ENCODE measurements at places on chromosomes 5 and 9. TPM values are rescaled to one million over a fixed set of nuclear protein-coding genes. Genes with fewer than 3 reads are reported as not detected.

- no peak for DNase-seq
These were observed 115.0 kb upstream of the ELAVL2 start for GRCh38 chr9:23941051-23941450.

Gene CTNND2
- 7.4 TPM for polyA plus RNA-seq

- no peak for DNase-seq
These were observed 19.2 kb upstream of the ERBIN start for GRCh38 chr5:65907135-65907534.

Gene GALNT12
- polyA plus RNA-seq, result 21.2 TPM

Gene PCDH1
- polyA plus RNA-seq, result 120 TPM

DNA sequence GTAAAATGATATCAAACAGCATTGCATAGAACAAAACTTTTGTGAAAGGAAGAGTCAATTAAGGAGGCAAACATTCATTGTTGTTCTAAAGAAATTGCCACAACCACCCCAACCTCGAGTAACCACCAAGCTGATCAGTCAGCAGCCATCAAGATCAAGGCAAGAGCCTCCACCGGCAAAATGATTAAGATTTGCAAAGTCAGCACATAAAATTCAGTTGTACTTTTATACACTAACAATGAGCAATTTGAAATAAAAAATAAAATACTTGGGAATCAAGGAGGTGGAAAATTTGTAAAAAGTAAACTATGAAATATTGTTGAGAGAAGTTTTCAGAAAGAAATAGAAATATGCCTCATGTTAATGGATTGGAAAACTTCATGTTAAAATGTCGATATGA, 1118.5 kb downstream of the PTPRD start:
- no peak for DNase-seq

DNA sequence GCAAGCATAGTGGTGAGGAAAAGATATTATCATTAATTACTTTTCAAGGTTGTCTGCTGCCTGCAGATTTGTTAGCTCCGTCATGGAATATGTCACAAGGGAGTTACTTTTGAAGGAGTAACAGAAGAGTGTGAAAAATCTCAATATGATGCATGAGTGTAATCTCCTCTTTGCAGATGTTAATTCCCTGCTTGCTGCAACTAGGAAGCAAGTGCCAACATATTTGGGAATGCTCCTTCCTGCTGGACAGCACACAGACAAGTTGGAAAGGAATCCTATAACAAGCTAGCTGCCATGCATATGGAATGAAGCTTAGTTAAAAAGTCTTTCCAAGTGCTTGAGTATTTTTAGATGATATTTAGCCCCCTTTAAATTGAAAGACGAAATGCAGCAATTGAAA, 2023.6 kb upstream of the CDH6 start:
- DNase-seq, result no peak

DNA sequence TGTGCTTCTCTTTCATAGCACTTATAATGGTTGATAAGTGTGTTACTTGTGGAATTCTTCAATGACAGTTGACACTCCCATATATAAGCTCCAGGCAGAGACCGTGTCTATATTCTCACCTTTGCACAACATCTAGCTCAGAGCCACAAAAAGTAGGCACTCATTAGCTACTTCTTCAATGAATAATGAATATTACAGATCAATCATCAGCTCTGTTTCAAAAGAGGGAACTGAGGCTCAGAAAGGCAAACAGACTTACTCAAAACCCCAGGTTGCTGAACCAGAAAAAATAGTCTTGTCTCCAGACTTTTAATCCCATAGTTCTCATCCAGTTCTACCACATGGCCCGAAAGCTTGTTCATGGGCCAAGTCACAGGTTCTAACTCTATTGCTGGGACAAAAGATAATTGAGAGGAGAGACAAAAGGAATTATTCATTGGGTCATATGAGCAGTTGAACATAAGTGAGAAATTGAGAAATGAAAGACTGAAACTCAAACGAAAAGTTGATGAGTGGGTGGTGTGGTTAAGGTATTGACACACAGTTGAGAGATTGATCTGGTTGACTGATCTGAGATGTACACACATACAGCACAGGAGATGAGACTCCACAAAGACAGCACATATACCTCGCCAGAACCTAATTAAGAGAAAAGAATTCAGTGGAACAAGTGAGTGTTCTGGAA, 381.6 kb downstream of the EFNA5 start:
- DNase-seq, result no peak

- no peak for DNase-seq
These were observed 78.0 kb downstream of the ARHGAP26 start for GRCh38 chr5:142847898-142848790.

GRCh38 chr5:162128117-162128516, 60.5 kb downstream of the GABRG2 start:
- peak; percentile 61 for DNase-seq

DNA sequence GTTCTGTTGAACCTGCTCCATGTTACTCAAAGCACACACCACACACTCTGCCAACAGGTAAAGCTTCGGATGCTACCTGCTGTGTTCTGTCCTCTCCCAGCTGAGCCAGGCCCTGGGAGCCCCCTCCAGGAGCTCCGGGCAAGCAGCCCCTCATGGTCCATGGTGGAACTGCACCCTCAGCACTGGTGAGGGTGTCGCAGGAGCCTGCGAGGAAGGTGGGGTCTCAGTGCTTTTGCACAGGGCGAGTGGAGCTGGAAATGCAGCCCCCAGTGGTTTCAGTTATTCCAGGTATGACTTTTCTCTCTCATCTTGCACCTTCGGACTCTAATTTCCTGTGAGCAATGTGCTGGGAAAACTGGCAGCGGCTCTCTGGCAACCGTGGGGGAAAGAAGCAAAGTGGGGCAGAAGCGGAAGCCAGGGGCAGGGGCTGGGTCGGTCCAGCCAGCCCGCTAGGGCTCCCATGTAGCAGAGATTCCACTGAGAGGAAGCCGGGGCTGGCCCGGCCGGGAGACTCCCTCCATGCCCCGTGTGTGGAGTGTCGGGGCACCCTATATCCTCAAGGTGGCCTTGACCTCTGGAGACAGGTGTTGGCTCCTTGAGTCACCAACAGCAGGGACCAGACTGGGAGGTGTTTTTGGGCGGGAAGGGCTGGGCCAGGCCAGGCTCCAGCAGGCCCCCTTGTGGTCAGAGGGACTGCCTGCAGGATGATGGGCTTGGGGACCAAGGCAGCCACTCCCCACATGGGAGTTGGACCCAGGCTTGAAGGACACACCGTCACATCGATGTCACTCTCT, 75.6 kb upstream of the PRSS3 start:
- DNase-seq, result no peak

Gene IL9
- polyA plus RNA-seq, result not detected

GRCh38 chr5:31898036-31898632, 259.2 kb downstream of the PDZD2 start:
- no peak for DNase-seq

- no peak for DNase-seq
These were observed 133.4 kb downstream of the OLFM1 start for GRCh38 chr9:135220601-135221575.

DNA sequence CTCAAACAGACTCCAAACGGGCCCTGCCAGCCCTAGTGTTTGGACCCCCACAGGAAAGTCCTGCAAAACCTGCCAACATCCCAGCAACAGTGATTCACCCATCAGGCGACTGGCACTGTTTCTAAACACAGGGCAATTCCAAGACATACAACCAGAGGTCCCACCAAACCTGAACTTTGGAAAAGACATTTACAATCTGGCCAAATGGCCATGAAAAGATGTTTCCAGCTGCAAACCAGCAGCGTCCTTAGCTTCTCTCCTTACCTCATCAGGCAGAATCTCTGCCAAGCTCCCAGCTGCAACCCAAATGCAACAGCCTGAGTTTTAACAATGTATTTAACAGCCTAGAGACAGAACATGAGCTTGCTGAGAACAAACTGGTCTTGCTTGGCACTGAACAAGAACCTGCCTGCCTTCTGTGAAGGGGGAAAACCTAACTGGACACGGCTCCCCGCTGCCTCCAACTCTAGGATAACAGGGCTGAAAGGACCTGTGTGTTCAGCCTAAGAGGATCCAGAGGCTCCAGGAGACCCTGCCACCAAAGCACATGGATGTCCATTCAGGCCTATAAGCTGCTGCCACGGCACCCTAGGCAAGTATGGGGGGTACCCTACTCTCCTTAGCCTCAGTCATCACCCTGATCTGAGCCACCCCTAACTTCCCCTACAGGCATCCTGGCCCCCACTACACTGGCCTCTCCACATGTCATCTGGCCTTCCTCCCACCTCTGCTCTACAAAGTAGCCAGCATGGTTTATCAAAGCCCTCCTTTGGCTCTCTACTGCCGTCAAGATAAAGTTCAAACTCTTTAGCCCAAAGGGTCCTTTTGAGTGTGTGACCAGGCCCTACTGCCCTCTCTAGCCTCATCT, 5.6 kb downstream of the P4HA2 start:
- no peak for DNase-seq

GRCh38 chr5:5155617-5156016, 15.5 kb downstream of the ADAMTS16 start:
- no peak for DNase-seq

- no peak for DNase-seq
These were observed 32.7 kb downstream of the GRIA1 start for GRCh38 chr5:153523211-153523610.

Gene BTF3
- 228 TPM for polyA plus RNA-seq

Gene CCDC112
- 3.3 TPM for polyA plus RNA-seq

DNA sequence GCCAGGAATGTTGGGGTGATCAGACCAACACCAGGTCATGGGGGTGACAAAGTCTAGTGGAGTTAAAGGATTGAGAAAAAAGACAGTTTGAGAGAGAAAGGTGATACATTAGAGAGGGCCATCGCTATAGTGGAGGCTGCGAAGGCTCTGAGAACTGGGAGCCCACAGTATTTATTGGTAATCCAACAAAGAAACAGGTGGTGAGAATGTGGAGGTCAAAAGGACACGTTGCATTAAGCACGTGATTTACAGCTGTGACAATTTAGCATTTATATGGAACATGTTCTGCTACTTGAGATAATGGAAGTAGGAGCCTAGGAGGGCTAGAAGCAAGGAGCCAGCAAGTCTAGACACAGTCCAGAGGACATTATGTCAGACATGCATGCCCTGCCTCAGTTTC, 2086.5 kb upstream of the C9orf72 start:
- DNase-seq, result no peak

GRCh38 chr5:82347201-82347865, 69.2 kb upstream of the RPS23 start:
- DNase-seq, result no peak

DNA sequence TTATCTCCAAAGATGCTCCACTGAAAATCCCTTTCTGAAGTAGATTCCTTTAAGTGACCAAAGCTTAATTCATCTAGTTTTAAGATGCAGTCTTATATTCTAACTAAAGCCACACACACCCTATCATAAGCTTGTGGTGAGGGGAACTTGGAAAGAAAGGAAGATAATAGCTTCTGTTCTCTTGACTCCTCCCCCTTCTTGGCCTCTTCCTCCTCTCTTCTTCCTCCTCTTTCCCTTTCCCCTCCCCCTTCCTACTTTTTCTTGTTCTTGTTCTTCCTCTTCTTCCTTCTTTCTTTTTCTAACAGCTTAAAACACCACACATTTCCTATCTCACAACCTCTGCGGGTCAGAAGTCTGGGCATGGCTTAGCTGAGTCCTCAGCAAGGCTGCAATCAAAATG, 23.5 kb downstream of the IL7R start:
- DNase-seq, result no peak

DNA sequence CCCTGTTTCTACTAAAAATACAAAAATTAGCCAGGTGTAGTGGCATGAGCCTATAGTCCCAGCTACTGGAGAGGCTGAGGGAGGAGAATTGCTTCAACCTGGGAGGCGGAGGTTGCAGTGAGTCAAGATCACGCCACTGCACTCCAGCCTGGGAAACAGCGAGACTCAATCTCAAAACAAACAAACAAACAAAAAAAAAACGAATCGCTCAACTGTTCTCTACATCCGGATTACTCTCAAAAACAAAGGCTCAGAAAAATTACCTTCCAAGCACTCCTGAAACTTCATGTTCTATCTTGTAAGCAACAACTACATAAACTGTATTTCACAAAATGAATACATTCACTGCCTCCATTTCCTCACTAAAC, 14.0 kb downstream of the UBAP2 start:
- no peak for DNase-seq

- no peak for DNase-seq
These were observed 3.1 kb downstream of the NIPAL4 start for GRCh38 chr5:157463081-157463480.

Gene PCDHGB3
- polyA plus RNA-seq, result 1.9 TPM

DNA sequence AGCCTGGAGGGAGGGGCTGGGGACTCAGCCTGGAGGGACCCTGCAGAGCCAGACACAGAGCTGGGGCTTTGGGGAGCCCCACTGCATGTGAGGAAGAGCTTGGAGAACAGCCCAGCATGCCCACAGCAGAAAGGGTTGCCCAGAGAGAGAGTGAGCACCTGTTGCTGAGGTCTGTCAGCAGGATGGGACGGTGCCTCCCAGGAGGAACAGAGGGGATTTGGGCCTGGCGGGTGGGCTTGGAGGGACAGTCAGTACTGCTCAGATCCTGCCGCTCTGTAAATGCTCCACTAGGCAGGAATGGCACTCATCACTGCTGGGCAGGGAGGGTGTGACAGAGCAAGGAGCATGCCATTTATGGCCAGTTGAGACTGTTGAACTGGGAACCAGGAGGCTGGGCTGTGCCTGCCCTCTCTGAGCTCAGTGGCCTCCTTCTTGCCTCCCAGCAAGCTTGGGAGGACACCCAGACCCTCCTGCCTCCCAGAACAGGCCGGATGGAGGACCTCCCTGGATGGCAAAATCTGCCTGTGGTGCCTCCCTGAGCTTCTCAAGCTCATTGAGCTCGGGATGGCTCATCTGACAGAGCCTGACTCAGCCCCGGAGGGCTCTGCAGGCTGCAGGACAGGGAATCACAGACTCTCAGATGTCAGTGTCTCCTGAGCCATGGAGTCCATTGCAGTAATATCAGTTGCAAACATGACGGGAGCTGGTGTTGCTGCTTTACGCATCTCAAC, 786 bp upstream of the HRCT1 start:
- DNase-seq, result no peak

Gene PANK3
- polyA plus RNA-seq, result 8.6 TPM

DNA sequence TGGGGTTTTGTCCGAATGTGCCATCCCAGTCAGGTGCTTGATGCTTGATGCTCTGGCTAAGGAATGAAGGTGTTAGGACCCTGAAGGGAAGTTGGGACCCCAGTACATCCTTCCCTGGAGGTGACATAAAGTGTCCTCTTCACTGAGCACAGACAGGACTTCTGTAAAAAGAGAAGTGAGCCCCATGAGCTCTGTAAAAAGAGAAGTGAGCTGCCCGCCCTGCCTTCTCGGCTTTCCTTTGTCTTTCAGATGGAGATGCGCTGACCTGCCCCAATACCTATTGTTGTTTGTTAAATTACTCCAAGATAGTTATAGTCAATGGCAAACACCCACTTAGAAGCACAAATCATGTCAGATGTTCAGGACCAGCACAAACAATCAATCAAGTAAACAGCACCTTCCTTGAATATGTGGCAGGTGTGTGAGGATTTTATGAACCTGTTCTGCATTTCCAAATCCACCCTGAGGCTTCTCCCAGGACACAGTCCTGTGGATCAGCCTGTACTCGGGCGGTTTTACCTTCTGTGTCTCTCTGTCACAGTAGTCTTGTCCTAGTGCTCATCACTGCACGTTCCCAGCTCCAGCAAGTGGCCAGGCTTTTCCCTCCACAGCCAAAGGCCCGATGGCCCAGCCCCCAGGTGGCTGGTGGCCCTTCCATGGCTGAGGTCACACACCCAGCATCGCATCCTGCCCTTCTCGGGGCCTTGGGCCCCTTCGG, 191.4 kb downstream of the MTRR start:
- DNase-seq, result no peak

Gene CRHBP
- 0.42 TPM for polyA plus RNA-seq

Gene CNTFR
- polyA plus RNA-seq, result 5.4 TPM

All from H1 (cell line).